CD4-positive, alpha-beta T cell treated with Interferon alpha-2 for 1 hour (primary cell): ENCODE measurements at places on chromosomes 7 and 10.
A peak's percentile ranks its signal among the peaks of the same experiment; 100 is the strongest.

- no peak for DNase-seq
Observed at GRCh38 chr7:127322351-127322750, 69.6 kb upstream of the GRM8 start.

- DNase-seq = no peak
Observed at GRCh38 chr10:12819071-12819470, 182.4 kb downstream of the CCDC3 start.

- no peak for DNase-seq
Observed at GRCh38 chr10:80829562-80829961, 291.9 kb downstream of the SH2D4B start.

GRCh38 chr10:52918714-52919305 lies 146.2 kb upstream of the MBL2 start:
- DNase-seq = no peak

DNA sequence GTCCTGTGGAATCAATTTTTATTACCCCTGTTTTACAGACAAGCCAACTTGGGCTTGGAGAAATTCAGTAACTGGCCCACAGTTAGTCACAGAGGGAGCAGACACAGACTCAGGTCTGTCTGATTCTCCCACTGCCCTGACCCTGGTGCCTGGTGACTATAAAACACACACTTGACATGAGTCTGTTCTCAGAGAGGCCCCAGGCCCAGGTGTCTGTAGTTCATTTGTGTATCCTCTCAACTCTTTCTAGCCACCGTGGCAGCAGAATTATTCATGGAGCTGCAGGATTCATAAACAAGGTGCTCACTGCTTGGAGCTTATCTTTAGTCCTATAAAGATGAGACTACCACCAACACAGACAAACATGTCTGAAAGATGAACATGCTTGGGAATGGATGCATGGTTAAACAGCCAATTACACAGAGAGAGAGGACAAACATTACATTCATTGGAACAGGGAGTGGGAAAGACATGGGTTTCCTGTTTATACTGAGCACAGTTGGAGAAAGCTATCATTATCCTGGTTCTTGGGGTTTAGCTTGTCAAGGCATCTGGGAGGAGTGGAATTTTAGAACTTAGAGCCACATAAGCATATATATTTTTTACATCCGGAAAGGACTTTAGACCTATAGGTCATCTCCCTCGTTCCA lies 79.1 kb upstream of the PDCD4 start:
- no peak for DNase-seq

DNA sequence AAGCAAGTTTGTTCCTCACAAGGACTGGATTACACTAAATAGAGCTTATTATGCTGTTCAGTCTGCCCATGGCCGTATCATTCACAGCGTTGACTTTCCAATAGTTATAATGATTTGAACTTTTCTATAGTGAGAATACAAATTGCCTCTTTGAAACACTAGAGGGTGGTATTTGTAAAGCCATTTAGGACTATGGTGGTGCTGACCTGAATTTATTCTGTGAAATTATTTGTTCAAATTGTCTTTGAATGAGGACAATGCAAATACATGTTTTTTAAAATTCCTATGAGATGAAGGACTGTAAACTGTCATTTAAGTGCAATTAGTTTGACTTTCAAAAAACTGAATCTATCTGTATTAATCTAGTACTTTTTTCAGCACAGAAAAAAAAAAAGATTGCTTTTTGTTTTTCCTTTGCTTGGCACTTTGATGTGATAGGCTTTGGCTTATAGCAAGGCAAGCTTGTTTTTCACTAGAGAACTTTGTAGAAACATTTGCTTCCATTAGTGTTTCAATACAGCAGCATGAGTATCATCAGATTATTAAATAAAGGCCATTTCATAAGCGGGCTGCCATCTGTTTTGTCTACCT lies 122.7 kb upstream of the TMEM229A start:
- no peak for DNase-seq

GRCh38 chr10:42932735-42933447 lies 144.0 kb upstream of the RET start:
- DNase-seq = peak; percentile 56

- peak; percentile 84 for DNase-seq
Observed at GRCh38 chr7:43649755-43650274, 66.9 kb downstream of the STK17A start.

- DNase-seq = no peak
Observed at GRCh38 chr7:143505838-143506237, 28.2 kb downstream of the TAS2R41 start.

- DNase-seq = no peak
Observed at GRCh38 chr7:155860461-155860839, 48.2 kb upstream of the SHH start.

- DNase-seq = no peak
Observed at GRCh38 chr7:71442492-71443190, 310.7 kb downstream of the GALNT17 start.

GRCh38 chr10:83214136-83214535 lies 925.2 kb upstream of the GHITM start:
- DNase-seq = no peak

DNA sequence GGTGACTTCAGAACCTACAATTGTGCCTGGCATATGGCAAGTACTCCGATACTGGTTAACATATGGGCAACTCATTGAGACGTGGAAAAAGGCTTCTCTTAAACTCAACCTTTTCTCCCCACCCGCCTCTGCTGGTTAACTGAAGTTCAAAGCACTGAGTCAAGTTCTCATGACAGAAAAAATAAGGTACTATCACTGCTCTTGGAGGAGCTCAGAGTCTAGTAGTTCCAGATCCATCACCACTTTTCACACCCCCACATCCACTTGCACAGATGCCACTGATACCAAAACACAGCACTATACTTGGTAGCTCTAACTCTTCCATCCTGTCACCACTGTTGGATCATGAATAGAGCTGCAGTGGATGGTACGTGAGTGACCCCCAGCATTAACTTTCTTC lies 36.2 kb downstream of the CCDC6 start:
- no peak for DNase-seq

GRCh38 chr10:124101351-124101750 lies 8.0 kb upstream of the CHST15 start:
- DNase-seq = no peak

GRCh38 chr7:156059369-156059768 lies 247.1 kb upstream of the SHH start:
- DNase-seq = no peak

DNA sequence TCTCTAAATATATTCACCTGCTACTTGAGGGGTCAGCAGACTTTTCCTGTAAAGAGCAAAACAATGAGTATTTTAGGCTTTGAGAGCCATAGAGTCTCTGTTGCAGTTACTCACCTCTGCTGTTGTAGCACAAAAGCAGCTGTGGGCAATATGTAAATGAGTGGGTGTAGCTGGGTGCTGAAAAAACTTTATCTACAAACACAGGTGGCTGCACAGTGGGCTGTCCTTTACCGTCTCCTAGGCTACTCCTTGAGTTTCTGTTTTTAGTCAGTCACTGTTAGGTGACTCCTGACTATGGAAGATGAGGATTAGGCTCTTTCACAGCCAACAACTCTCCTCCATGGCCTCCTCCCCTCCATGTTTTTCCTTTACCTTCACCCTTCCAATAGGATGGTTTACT lies 286.1 kb upstream of the C7orf33 start:
- DNase-seq = peak; percentile 5

DNA sequence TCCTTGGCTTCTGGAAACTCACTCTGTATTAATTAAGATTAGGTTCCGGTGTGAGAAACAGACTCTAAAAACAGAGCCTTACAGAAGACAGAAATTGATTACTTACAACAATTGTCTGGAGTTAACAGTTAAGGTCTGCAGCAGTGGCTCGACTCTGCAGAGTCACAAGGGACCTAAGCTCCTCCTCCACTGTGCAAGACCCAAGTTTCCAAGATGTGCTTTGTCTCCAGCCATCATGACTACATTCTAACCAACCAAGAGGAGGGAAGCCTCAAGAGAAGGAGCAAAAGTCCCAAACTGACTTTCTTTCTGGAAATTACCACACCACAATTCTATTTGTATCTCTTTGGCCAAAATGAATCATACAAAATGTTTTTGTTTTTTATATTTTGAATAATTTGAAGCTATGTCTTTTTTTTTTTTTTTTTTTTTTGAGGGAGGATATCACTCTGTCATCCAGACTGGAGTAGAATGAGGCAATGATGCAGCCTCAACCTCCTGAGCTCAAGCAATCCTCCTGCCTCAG lies 14.2 kb upstream of the ODAD2 start:
- no peak for DNase-seq

GRCh38 chr10:129193148-129193547 lies 273.9 kb upstream of the MGMT start:
- DNase-seq = no peak

DNA sequence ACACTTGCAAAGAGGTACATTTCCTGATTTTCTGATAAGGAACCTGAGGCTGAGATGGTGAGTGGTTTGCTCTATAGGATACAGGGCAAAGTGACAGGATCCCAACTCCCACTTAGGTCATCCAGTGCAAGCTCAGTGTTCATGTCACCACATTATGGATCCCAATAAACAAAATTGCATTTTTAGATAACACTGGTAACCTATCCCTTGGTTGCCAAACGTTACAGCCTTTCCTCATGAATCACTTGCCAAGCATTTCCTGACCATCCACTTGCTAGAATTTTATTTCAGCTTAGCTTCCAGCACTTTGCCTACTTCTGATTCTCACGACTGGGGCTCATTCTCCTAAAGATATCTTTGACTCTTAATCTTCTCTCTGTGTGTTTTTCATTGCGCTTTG lies 131.4 kb upstream of the ODAD2 start:
- no peak for DNase-seq

- no peak for DNase-seq
Observed at GRCh38 chr7:3892157-3892556, 591.1 kb downstream of the SDK1 start.

DNA sequence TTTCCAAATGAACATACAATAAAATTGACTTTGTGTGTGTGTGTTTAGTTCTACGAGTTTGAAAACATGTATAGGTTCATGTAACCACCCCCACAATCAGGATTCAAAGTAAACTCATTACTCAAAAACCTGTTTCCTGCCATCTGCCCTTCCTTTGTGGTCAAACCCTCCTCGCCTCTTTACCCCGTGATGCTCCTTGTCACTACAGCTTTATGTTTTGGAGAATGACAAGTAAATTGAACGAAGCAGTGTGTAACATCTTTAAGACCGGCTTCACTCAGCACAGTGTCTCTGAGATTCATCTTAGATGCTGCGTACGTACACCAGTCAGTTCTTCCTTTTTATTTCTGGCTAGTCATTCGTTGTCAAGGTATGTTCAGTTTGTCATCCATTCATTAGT lies 54.6 kb upstream of the MKI67 start:
- DNase-seq = peak; percentile 57

GRCh38 chr7:5997210-5997808 lies 11.5 kb downstream of the PMS2 start:
- peak; percentile 53 for DNase-seq
